Airway epithelial cell (primary cell): ENCODE measurements at places on chromosomes 3 and 15. TPM values are rescaled to one million over a fixed set of nuclear protein-coding genes. Genes with fewer than 3 reads are reported as not detected.

Gene CPN2
- total RNA-seq, result not detected in 2 replicates

Gene FSD2
- total RNA-seq, result not detected in 2 replicates

Gene MB21D2
- 4.7 and 5.1 TPM in 2 replicates for total RNA-seq

Gene ALDH1A3
- total RNA-seq, result 445 and 494 TPM in 2 replicates

Gene STAC
- total RNA-seq, result 0.85 and 2.9 TPM in 2 replicates

Gene CA12
- 113 and 131 TPM in 2 replicates for total RNA-seq

Gene SLC22A13
- 0.07 TPM in 1 of 2 replicates, not detected in the other for total RNA-seq

Gene GOLGA6A
- total RNA-seq, result not detected in 2 replicates

Gene TUSC7
- not detected in 2 replicates for total RNA-seq
